ENCODE measurements at places on chromosomes 7 and 10.

DNA sequence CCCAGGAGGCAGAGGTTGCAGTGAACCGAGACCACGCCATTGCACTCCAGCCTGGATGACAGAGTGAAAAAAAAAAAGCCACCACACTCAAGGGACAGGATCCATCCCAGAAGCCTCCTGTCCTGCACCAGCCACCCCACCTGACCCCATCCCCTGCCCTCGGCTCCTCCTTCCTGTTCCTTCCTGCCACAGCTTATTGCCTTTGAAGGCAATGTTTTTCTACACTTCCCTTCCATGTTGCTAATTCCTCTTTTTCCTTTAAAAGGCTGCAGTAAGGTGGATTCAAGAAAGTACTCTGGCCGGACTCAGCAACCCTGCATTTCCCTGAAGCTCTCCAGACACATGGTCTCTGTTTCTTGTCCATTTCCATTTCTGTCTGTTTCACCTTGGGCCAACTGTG is 80.9 kb downstream of the FAM171A1 start:
- DNase-seq, result no peak

DNA sequence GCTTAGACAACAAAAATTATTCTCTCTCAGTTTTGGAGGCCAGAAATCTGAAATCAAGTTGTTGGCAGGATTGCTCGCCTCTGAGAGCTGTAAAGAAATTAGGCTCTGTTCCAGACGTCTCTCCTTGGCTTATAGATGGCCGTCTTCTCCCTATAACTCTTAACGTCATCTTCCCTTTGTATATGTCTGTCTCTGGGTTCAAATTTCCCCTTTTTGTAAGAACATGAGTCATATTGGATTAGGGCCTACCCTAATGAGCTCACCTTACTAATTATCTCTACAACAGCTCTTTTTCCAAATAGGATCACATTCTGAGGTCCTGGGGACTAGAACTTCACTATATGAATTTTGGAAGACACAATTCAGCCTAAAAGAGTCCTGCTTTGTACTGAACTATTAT is 22.4 kb downstream of the GALNTL5 start:
- DNase-seq, result no peak

DNA sequence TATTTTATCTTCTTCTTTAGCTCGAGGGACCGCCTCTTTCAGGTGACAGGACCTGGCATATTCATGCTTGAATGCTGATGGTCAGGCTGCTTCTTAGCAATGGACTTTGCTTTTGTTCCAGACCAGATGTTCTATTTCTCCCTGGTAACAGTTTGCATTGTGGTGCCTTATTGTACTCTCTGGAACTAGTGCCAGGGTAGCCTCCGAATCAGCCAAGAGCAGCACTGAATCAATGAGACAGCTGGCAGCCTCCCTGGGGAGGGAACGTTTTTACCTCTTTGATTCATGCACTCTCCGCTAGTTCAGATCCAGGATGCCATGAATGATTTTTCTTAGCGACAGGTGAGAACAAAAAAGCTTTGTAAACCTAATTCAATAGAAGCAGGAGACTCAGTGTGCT is 54.1 kb upstream of the NXPH1 start:
- no peak for DNase-seq

DNA sequence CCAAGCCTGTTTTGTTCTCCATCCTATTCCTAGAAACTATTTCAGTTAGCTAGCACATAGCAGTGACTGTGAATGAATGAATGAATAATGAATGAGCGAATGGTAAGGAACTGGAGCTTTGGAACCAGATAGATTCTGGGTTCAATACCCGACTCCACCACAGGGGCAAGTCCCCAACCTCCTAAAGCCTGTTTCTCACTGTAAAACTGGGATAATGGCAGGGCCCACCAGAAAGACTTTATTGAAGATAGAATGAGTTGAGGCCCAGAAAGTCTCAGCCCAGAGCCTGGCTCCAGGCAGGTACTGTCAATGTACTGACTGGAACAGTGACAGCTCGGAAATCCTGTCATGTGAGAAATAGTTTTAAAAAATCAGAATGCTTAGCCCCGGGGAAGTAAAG is 1.1 kb upstream of the CDH23 start:
- DNase-seq, result no peak

- DNase-seq, result no peak
Measured at GRCh38 chr7:124085179-124085578, 52.3 kb upstream of the TMEM229A start.

- no peak for DNase-seq
Measured at GRCh38 chr10:80870282-80870681, 332.6 kb downstream of the SH2D4B start.

GRCh38 chr7:40239755-40240303 is 105.0 kb downstream of the SUGCT start:
- DNase-seq, result no peak

DNA sequence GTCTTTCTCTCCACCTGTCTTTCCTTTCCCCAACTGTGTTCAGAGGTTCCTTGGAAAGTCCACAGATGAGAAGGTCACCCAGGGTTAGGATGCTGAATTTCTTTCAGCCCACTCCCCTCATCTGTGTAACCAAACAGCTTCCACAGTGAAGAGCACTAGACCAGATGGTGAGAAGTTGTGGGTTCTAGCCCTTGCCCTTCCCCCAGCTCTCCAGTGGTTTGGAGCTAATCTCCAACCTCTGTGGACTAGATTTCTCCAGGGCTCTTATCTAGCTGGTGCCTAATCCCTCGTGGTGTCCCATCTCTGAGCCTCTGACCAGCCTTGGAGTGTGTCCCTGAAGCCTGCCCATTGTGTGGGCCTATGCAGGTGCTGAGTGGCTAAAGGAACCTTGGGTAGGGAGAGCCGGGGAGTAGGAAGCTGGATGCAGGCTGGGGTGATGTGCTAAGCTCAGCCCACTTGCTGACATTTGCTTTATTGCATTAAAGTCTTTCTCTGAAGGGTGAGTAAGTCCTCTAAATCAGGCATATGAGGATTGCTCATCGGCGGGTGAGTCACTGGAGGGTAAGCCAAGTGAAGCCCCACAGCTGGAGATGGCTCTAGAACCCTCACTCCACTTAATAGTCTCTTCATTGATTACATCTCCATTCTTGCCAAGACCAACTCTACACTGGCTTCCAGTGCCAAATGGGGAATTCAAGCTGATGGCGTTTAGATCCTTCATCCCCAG is 14.9 kb downstream of the DUSP5 start:
- DNase-seq, result no peak

DNA sequence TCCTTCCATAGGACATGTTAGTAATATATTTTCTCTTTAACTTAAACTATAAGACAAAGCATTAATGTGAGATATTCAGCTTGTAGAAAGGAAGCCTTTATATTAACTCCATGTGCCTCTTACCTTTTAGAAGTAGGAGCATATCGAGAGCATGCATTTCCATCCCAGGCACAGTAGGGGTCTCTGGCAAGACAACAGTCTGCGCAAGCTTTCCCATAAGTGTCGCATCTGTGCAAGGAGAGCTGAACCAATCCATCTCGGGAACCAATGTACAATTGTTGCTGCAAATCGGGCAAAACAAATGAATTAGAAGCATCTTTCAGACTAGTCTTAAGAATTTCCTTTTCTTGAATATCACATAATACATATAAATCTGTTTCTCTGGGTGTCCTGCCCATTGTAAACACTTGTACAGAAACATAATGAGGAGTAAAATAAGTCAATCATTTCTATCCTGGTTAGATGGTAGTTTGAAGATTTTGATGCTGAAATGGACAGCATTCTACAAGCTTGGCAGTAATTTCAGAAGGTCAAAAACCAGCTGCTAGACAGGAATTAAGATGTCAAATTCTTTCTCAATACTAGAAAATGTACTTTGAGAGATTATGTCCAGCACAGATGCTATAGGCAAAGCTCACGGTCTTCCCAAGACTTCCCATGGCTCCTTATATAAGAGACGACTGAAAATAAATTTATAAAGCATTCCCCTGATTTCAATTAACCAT is 171.8 kb downstream of the SEMA3D start:
- no peak for DNase-seq

DNA sequence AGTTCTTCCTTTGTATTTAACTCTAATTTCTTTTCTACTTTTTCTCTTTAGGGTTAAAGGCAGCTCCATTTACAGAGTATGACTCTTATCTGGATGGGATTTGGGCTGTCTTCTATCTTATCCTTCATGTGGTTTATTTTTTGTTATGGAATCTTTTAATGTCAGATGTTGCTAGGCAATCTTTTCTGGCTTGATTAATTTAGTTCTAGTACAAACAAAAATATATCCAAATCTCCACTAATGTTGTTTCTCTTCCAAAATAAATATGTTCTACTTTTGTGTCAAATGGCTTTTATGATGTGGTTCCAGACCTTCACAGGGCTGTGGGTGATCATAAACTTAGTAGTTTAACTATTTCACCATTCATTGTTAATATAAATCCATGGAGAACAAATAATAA is 246.9 kb downstream of the AHR start:
- no peak for DNase-seq

DNA sequence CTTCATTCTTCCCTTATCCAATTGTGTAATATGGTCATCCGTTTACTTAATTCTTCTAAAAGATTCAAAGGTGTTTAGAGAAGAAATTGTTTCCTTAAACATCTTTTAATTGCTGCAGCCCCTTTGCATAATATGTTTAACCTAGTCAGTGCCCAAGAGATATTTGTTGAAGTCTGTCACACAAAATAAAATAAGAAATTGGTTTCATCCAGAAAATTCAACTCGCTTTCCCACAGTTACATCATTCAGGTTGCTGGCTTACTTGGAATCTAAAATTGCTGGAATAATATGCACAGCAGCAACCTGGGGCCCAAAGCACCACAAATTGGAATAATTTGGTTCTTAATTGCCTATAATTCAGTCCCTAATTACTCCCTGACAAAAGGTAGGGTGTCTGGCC is 155.1 kb upstream of the ETV1 start:
- no peak for DNase-seq

- no peak for DNase-seq
Measured at GRCh38 chr7:102208826-102209225, 77.8 kb upstream of the SH2B2 start.

- no peak for DNase-seq
Measured at GRCh38 chr10:63646491-63646890, 125.3 kb downstream of the REEP3 start.

- no peak for DNase-seq
Measured at GRCh38 chr7:41058986-41059741, 643.7 kb downstream of the INHBA start.

DNA sequence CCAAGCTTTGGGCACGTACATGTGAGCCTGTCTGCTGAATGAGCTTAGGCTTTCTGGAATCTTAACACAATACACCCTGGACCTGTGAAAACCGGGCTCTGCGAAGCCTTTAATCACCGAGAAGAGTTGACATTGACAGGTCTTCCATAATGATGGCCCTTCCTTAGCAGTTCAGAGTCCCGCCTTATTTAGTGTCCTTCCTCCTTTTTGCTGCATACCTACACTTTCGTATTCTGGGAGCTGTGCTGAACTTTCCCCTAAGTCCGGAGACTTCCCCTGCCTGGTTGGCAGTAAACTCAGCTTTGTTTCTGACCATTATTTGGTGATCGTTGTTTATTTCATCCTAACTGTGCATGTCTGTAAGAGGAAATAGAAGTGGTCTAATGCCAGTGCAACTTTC is 212.0 kb downstream of the CAMK1D start:
- DNase-seq, result no peak

- no peak for DNase-seq
Measured at GRCh38 chr7:128030263-128030653, 979 bp downstream of the LRRC4 start.

DNA sequence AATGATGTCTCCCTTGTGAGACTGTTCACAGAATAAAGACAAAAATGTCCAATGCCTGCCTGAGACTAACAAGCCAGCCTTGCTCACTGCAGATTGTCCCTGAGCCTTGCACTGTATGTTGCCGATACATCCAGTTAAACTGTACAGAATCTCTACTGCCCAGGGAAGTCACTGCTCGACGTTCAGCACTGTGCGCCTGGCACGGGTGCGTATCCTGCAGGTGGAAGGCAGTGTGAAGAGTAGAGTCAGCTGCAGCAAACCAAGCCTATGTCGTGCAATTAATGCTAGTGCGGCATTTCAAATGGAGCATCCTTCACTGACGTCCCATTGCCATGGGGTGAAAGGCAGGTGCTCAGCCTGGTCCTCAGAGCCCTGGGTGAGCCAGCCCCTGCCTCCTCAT is 132.9 kb downstream of the TNS3 start:
- DNase-seq, result no peak

DNA sequence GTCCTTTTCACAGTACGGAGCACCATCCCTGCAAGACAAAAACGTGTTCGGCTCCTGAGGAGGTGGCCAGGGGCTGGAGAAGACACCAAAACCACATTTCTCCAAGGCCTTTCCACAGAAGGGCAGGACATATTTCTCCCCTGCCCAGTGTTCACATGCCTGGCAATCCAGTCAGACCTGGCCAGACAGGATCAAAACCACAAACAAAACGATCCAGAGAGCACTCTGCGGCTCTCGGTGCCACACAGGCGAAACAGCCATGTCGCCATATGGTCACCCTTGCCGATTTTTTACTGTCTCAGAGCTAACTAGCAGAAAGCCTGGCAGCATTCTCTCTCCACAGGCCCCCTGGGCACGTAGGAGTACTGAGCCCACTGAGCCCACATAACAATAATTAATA is 113.0 kb downstream of the ABLIM1 start:
- DNase-seq, result no peak

DNA sequence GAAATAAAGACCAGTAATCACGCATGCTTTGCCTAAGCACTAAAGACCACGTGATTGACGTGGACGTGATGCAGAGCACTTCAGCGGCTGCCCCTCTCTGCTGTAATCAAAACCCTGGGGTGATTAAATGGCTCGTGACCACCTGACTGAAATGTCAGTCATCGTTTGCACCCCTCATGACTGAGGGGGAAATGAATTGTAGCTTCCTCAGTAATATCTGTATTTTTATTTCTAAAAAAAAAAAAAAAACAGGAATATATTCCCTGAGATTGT is 148.1 kb upstream of the RSU1 start:
- DNase-seq, result no peak

- DNase-seq, result no peak
Measured at GRCh38 chr10:90958781-90959180, 37.9 kb upstream of the ANKRD1 start.

GRCh38 chr10:83932245-83932644 is 207.1 kb upstream of the GHITM start:
- DNase-seq, result no peak

GRCh38 chr10:69407621-69408301 is 9.0 kb downstream of the TACR2 start:
- no peak for DNase-seq

DNA sequence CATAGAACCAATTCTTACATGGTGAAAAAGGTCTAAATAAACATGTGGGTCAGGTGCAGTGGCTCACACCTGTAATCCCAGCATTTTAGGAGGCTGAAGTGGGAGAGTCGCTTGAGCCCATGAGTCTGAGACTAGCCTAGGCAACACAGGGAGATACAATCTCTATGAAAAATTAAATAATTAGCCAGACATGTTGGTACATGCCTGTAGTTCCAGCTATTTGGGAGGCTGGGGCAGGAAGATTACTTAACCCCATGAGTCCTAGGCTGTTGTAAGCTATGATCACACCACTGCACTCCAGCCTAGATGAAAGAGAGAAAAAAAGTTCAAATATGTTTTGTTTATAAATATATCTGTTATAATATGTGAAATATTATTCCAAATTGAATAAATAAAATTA is 643.6 kb downstream of the IPMK start:
- no peak for DNase-seq

GRCh38 chr7:137923380-137923779 is 76.6 kb upstream of the DGKI start:
- DNase-seq, result no peak

- DNase-seq, result no peak
Measured at GRCh38 chr10:8060010-8060703, 5.7 kb downstream of the GATA3 start.

GRCh38 chr7:16889305-16889704 is 7.5 kb upstream of the AGR3 start:
- DNase-seq, result no peak

Measured in upper lobe of right lung (tissue), 1 donor.